OCI-M1 (cell line): ENCODE measurements at places on chromosomes 12 and 14.

GRCh38 chr14:90458536-90458935, 61.7 kb downstream of the CALM1 start:
- no peak for DNase-seq

- DNase-seq: no peak
Observed at GRCh38 chr14:34536951-34537676, 2.4 kb downstream of the EAPP start.

DNA sequence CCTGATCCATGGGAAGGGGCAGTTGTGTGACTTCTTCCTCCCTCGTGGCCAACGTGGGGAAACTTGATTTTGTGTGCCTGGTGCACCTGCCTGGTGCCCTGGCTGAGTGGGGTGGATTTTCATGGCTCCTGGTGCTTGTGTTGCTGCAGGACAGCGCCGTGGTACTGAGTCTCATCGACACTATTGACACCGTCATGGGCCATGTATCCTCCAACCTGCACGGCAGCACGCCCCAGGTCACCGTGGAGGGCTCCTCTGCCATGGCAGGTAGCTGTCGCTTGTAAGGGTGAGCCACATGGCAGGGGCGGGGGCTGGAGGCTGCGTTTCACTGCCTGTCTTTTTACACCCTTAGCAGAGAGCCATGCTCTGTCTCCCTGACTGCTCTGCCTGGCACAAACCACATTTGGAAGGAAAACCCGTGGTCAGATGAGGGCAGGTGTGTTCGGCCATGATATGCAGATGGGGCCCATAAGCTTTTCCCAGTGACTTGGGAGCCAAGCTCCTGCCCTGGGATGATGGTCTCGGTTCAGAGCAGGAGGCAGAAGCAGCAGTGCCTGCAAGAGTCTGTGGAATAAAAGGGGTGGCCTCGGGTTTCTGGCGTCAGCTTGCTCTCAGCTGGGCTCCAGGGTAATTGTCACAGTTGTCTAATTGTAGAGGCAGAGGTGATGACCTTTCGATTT, 49.5 kb downstream of the ADGRD1 start:
- no peak for DNase-seq

DNA sequence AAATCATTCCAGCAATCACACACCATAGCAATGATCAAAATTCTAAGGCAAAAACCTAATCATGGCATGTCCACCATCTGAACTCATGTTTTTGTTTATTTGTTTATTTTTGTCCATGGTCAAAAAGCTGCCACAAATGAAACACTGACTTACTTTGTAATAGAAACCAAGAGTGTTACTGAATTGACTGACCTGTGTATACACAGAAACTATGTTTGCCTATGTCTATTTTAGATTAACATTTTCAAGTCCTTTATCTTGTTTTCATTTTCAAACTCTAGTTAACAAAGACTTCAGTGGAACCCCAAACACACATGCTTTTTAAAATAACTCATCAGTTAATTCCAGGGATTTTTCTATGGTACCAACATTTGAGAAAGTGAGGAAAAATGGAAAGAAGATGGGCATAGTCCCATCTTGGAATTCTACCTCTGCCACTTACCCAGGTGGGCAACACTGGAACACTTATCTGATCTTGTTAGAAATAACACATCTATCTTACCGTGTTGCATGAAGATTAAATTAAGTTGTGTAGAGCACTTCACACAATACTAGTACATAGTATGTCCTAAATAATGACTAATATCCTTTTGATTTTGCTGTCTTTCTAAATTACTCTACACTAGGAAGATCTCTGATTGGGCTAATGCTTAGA, 6.4 kb downstream of the LUM start:
- no peak for DNase-seq

DNA sequence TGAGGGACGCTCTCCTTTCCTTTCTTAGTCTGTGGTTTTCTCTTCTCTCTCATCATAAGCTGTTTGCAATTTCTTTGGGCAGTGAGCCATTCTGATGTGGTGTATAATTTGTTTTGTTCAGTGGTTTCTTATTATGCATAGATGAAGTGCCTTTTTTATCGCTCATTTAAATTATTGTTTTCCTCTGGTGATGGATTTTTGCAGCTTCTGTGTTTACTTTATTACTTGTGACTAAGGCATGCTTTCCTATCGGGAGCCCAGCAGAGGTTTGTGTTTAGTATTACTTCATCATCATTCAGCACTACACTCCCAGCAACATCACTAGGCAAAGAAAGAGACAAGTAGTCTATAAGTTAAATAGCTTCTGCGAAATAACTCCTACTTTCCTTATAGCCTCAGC, 586.6 kb upstream of the NOVA1 start:
- no peak for DNase-seq

DNA sequence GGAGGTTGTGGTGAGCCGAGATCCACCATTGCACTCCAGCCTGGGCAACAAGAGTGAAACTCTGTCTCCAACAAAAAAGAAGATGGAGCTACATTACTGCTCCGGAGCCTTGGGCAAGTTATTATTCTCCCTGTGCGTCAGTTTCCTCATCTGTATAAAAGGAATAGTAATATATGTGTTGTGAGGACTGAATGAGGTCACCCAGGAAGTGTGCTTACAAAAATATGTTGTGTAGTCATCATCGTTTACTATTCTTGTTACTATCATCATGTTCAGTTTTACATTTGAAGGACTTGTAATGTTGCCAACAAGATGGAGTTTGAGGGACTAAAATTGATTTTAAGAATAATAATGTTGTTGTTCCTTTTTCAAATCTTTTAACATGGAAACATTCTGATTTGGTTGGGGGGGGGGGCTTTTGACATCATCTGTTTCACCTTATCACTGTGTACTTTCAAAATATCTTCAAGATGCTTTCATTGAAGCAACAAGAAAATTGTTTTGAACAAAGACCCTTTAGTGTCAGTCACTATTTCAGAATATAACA, 156.8 kb downstream of the PDE3A start:
- no peak for DNase-seq
